ENCODE measurements at places on chromosomes 1 and 21.

DNA sequence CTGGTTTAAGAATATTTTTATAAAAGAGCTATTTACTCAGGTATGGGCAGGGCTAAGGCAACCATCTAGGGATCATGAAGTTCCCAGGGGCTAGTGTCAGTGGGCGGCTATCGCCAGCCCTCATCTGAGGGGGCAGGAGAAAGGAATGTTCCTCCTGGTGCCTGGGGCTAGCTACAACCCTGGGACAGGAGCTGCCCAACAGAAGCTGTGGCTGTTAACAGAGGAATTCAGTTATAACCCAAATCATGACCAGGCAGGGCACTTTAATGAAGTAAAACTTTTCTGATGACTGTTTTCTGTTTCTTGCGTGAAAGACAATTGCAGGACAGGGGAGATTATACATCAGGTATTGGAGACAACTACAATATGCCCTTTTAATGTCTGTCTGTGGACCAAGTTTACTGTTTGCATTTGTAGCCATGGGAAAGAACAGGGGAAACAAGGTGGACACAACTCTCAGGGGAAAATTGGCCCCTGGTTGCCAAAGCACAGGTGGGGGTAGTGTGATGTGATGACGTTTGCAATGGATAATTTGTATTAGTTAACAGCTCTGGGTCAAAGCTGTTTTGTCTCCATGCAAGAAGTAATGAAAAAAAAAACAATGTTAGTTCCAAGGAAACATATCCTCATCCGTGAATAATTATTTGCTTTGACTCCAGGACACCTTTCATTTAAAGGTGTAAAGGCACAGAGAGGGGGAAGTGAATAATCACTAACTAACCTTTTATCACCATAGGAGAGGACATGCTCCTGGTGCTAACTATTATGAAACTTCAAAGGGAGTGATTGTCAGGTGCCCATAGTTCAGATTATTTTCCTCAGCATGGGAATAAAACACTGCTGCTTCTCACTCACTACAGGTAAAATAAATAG is 105.2 kb downstream of the TSEN15 start:
- no peak for DNase-seq

DNA sequence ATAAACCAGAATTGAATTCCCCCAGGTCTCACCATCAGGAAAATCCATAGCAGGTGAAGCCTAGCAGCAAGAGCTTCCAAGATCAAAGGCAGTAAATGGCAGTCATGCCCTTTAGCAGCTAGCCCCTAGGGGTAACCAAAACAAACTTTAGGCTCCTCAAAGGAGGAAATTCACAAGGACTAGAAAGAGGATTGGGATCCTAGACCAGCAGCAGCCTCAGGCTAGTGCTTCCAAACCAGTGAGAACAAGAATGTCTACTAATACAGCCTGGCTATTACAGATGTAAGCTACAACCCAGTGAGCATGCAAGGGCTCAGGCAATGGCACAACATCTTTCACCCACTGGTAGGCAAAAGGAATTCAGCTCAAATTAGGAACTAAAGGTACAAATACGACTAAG is 11.1 kb upstream of the RIMKLA start:
- no peak for DNase-seq

- peak; percentile 87 for DNase-seq
Observed at GRCh38 chr1:46527474-46528296, 23.8 kb downstream of the KNCN start.

DNA sequence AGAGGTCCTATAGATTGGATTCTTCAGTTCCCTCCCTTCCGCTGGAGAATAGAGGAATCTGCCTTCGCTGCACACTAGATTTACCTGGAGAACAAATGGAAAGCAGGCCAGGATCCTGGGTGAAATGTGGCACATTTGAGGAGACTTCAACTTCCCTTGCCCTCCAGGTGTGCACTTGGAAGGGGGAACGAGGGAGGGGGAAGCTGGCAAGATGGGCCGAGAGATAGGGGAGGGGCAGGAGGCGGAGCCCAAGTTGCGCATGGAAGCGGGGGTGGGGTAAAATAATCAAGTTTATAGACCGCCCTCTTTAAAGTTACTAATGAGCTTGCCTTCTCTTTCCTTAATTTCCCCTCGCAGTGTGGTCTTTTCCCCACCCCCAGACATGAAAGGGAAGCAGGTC is 155.7 kb upstream of the CAMK1G start:
- no peak for DNase-seq

GRCh38 chr1:37630426-37631028 is 4.2 kb downstream of the RSPO1 start:
- no peak for DNase-seq
